ENCODE measurements at places on chromosomes 6 and 20.

DNA sequence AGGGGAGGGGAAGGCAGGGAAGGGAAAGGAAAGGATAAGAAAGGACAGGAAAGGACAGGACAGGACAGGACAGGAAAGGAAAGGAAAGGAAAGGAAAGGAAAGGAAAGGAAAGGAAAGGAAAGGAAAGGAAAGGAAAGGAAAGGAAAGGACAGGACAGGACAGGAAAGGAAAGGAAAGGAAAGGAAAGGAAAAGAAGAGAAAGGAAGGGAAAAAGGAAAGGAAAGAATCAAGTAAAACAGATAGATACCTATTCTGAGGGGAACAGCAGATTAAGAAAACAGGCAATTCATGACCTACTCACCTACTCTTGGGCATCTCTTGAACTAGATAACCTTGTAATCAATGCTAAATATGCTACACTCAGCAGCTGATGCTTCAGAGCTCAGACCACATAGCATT is 265.4 kb downstream of the SYNE1 start:
- no peak for DNase-seq

DNA sequence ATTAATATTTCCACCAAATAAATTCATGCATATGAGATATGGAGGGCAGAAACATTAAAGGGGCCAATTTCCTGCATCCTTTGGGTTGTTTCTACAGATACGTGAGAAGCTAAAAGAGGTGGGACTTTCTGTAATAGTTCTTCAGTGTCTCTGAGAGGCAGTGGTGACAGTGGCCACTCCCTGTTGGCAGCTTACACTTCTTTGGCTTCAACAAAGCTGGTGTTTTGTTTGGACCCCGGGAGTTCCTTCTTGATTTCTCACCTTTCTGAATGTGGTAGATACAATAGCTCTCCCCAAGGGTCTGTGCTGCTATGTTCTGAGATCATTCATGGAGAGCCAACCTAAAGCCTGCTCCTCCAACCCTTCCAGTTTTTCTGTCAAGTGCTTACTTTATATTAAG is 7.8 kb downstream of the PLCB1 start:
- no peak for DNase-seq

- no peak for DNase-seq
Observed at GRCh38 chr20:652615-653109, 338 bp downstream of the SRXN1 start.

- DNase-seq: no peak
Observed at GRCh38 chr20:19460386-19460785, 247.9 kb downstream of the SLC24A3 start.

- DNase-seq: no peak
Observed at GRCh38 chr6:37916675-37917074, 97.1 kb downstream of the ZFAND3 start.

GRCh38 chr6:87785229-87785862 is 83.3 kb upstream of the AKIRIN2 start:
- DNase-seq: no peak

DNA sequence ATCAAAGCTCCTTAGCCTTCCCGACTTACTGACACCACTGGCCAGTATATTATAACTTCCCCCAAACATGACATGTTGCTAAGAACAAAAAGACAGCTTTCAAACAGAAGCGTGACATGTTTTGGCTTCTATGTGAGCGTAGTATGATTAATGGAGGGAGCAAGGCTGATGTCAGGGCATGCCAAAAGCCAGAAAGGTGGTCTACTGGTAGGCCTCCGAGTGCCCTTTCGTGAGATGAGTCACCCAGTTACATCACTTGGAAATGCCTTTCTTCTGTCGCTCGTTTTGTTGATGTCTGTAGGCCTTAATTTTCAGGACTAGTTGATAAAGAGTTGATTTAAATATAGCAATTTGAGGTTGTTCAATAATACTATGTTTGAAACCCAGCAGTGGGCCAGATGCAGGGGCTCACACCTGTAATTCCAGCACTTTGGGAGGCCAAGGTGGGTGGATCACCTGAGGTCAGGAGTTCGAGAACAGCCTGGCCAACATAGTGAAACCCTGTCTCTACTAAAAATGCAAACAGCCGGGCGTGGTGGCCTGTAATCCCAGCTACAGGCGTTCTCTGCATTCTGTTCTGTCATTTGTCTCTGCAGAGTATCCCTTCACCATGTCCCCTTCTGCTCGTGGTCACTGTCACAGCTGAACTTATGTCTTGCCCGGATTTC is 53.3 kb downstream of the CNKSR3 start:
- DNase-seq: no peak

- DNase-seq: no peak
Observed at GRCh38 chr6:73774311-73774774, 78.3 kb downstream of the CD109 start.

- DNase-seq: no peak
Observed at GRCh38 chr20:7994809-7995208, 24.8 kb downstream of the TMX4 start.

DNA sequence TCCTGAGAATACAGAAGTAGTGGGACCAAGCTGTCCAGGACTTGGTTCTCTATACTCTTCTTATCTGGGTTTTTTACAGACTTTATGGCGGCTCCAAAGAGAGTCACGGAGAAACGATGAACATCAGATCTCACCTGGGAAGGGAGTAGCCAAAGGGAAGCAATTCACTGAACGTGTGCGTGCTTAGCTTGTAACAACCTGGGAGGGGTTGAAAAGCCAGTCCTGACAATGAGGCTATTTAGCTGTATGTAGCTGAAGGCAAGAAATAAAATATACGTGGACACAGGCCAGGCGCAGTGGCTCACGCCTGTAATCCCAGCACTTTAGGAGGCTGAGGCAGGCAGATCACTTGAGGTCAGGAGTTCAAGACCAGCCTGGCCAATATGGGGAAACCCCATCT is 18.2 kb upstream of the RBL1 start:
- DNase-seq: no peak

- no peak for DNase-seq
Observed at GRCh38 chr20:24649787-24650490, 180.5 kb downstream of the SYNDIG1 start.

DNA sequence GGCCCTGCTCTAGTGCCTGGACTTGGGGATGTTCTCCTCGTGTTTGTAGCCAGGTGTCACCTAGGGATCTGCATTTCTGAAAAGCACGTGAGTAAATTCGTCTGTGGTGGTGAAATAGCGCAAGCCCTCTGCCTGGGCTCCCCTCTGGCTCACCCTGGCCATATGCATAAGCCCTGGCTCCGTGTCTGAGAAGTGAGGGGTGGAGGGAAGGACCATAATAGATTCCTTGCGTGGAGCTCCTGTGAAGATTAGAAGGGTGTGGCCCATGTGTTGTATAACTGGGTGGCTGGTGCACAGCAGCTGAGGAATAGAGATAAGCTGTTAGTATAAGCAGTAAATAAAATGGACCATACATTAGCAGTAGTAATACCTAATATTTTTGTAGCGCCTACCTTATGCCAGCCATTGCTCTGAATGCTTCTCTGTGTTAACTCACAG is 4.8 kb downstream of the BCAS1 start:
- no peak for DNase-seq

- peak; percentile 8 for DNase-seq
Observed at GRCh38 chr6:1377526-1377925, 11.8 kb upstream of the FOXF2 start.

- DNase-seq: no peak
Observed at GRCh38 chr20:15122613-15123012, 785.2 kb upstream of the FLRT3 start.

GRCh38 chr6:73285674-73286283 is 22.8 kb upstream of the KHDC1 start:
- DNase-seq: no peak

DNA sequence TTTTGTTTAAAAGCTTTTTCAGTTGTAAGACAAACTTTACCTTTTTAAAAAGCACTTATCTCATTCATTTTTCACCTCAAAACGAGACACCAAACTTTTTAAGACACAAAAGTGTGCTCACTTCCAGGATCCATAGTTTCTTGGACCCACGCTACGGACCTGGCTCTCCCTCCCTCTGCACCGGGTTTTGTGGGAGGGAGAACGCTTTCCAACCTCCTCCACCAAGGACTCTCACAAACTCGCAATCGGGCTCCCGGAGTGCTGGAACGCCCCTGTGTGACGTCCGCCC is 436 bp downstream of the CAGE1 start:
- no peak for DNase-seq

- no peak for DNase-seq
Observed at GRCh38 chr20:24590178-24590982, 121.0 kb downstream of the SYNDIG1 start.

GRCh38 chr6:81788748-81789147 is 36.3 kb upstream of the TENT5A start:
- DNase-seq: no peak

DNA sequence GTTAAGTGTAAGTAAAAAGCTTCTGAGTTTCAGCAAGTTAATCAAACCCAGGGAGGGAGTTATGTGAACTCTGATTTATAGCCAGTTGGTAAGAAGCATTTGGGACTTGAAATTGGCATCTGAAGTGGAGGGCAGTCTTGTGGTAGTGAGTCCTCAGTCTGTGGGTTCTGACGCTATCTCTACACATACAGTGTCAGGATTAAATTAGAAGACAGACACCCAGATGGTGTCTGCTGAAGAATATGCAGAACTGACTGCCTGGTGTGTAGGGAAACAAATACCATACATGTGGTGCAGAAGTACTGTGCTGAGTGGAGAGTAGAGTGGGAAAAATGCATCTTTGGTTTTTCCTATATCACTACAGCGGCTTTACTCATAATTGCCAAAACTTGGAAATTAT is 43.5 kb upstream of the PLN start:
- DNase-seq: no peak

GRCh38 chr6:63964366-63964765 is 328.8 kb downstream of the PHF3 start:
- DNase-seq: no peak

- no peak for DNase-seq
Observed at GRCh38 chr20:38290829-38291814, 12.8 kb upstream of the BPI start.

- DNase-seq: peak; percentile 29
Observed at GRCh38 chr6:3165631-3166534, 8.5 kb upstream of the TUBB2A start.

DNA sequence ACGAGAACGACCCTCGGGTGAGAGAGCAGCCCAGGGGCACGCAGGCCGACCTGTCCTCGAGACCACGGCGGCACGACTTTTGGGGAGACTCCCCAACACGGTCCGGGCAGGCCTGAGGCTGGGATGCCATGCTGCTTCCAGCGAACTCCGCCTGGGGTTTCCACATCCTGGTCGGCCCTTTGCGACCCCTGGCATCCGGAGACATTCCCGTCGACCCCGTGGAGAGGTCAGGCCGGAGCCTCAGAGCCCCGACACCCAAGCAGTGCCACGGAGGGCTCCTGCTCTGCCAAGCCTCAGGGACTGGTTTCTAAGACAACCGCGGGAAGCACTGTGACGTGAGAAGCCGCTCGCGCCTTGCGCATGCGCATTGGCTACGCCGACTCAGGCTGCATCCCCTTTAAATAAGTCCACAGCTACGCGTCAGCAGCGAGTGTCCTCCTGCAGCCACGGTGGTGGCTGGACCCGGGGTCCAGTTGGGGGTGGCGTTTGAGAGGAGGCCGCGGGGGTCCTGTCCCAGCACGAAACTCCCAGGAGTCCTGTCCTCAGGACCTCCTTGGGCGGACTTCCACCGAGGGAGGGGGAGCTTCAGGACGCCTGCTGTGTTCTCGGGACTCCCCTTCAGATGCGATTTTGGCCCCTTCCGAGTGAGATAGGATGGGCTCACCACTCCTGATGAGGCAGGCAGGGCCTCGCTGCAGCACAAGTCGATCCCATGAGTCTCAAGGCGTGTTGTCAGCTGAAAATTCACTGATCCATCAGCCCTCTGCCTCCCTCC is 1089.3 kb upstream of the DEFB115 start:
- DNase-seq: no peak

GRCh38 chr20:35663516-35664465 is 909 bp downstream of the CPNE1 start:
- DNase-seq: peak; percentile 33

- no peak for DNase-seq
Observed at GRCh38 chr6:26539071-26539615, 977 bp downstream of the HMGN4 start.

DNA sequence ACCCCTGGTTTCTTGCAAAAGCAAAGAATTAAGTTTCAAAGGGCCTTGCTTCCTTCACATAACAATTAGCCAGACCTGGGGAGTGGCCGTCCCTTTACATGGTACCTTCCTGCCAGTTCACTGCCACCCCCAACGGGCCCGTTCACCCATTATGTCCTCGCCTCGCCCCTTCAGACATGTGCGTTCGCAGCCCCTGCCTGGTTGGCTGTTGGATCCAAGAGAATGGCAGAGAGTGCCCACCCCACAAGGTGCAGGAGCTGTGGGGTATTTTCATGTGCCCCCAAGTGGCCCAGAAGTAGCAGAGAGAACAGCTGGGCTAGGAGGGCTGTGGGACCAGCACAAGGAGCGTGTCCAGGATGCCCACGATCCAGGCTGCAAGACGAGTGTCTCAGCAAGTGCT is 422.9 kb upstream of the SULF2 start:
- DNase-seq: no peak

Data from neuronal stem cell (in vitro differentiated cells).